Posterior cingulate gyrus (tissue), 11 donors: ENCODE measurements at places on chromosomes 3 and 15.

DNA sequence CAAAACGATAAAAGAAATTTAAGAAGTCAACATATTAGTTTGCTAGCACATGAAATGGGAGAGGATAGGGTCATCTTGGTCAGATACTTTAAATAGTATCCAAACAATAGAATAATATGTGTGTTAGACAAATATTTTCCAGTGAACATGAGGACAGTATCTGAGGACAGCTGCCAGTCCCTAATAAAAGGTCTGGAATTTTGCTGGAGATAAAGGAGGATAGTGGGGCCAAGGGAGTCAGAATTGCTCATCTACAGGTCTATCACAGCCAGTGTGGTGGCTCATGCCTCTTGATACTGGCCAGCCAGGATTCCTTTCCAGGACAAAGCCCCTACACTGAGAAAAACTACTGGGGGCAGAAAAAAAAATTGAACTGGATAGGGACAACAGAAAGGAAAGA is 74.0 kb downstream of the HERC1 start:
- no peak for DNase-seq

DNA sequence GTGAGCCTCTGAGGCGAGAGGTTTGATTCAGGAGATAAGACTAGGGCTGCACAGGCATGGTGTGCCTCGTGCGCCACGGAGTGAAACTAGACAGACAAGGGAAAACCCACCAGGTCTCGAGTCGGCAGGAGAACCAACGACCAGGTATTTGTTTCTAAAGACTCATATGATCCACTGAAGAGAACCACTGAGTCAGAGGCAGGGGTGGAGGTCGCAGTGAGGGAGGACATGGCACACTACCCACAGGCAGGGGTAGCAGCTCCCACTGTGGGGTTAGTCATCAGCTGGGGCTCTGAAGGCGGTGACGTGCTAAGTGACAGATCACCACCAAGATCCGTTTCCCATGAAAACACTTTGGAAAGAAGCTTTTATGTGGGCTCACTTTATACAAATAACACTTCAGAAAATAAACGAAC is 45.7 kb downstream of the CHSY1 start:
- no peak for DNase-seq

DNA sequence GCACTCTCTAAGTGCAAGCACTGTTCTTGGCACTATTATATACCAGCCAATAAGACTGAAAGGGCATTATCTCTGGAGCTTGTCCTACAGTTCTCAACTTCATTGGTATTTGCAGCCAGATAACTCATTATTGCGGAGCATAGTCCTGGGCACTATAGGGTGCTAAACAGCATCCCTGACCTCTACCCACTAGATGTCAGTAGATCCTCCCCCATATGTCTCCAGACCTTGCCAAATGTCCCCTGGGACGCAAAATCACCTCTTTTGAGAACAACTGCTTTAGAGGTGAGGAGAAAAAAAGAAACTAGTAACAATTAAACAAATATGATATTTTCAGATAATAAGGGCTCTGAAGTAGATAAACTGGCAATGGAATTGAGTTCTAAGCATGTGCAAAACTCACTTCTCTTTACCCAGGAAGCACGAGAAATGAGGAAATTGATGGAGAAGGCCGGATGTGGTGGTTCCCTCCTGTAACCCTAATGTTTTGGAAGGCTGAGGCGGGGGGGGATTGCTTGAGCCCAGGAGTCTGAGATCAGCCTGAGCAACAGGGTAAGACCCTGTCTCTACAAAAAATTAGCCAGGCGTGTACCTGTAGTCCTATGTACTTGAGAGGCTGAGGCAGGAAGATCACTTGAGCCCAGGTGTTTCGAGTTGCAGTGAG is 61.4 kb downstream of the FRMD4B start:
- no peak for DNase-seq

DNA sequence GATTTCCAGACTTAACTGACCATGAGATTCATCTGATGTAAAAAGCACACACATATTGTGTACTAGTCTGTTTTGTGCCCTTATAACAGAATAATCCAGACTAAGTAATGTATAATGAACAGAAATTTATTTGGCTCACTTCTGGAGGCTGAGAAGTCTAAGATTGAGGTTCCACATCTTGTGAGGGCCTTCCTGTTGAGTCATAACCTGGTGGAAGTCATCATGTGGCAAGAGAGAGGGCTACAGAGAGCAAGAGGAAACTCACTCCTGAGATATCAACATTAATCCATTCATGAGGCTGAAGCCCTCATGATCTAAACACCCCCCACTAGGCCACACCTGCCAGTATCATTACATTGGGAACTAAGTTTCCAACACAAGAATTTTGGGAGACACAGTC is 977.6 kb downstream of the MCTP2 start:
- DNase-seq, result no peak

DNA sequence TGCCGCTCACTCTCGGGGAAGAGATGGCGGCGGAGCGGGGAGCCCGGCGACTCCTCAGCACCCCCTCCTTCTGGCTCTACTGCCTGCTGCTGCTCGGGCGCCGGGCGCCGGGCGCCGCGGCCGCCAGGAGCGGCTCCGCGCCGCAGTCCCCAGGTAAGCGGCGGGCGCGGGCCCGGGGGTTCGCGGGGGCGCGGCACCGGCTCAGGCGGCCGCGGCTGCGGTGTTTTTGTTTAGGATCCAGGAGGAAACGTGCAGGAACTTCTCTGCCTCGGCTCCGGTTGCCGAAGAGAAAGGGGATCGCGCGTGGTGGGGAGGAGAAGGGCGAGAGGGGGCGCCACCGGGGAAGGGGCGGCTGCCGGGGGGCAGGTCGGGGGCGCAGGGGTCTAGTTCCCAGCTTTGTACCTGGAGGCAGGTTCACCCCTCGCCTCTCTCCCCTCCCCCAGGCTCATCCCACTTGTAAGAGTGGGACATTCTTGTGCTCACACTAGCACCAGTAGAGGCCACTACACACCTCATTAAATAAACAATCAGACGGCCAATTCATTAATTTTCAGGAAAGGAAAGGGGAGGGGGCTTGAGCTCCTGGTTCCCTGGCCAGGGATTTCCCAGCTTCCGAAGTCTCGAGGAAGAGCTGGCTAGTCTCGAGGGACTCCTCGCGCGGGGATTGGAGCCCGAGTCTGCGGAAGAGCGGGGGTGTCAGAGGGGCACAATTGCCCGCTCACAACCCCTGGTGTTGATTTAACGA is 562 bp downstream of the NEO1 start:
- DNase-seq, result peak; percentile 84

- DNase-seq, result no peak
Measured at GRCh38 chr3:177811835-177812234, 614.6 kb upstream of the TBL1XR1 start.
